ENCODE measurements at places on chromosomes 12 and 14.
A peak's percentile ranks its signal among the peaks of the same experiment; 100 is the strongest.

GRCh38 chr12:49264466-49264872 is 413 bp upstream of the TUBA1C start:
- peak; percentile 25 for DNase-seq

DNA sequence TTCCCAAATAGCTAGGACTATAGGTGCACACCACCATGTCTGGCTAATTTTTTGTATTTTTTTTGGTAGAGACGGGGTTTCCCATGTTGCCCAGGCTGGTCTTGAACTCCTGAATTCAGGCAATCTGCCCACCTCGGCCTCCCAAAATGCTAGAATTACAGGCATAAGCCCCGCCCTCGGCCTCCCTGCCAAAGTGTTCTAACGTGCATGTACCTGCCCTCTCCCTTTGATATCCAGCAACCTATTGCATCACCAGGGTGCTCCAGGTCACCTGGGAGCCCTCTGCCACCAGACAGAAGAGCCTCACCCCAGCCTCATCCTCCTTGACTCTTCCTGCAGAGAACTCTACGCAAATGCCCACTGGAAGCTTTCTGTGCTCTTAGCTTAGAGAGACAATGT is 2.2 kb upstream of the EML1 start:
- DNase-seq: no peak

GRCh38 chr12:55673638-55674037 is 34.1 kb downstream of the ITGA7 start:
- no peak for DNase-seq

DNA sequence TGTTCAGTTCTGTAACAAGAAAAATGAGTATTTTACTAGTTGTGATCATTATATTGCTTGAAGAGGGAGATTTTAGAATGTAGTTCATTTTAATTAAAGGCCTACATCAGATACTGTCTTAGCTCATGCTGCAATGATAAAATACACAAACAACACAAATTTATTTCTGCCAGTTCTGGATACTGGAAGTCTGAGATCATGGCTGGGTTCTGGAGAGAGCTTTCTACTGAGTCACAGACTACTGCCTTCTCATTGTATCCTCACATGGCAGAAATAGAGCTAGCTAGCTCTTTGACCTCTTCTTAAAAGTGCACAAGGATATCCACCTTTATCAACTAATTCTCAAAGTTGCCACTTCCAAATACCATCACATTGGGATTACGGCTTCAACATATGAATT is 53.8 kb downstream of the MIS18BP1 start:
- peak; percentile 58 for DNase-seq

GRCh38 chr12:130975116-130975515 is 21.4 kb downstream of the ADGRD1 start:
- DNase-seq: no peak

DNA sequence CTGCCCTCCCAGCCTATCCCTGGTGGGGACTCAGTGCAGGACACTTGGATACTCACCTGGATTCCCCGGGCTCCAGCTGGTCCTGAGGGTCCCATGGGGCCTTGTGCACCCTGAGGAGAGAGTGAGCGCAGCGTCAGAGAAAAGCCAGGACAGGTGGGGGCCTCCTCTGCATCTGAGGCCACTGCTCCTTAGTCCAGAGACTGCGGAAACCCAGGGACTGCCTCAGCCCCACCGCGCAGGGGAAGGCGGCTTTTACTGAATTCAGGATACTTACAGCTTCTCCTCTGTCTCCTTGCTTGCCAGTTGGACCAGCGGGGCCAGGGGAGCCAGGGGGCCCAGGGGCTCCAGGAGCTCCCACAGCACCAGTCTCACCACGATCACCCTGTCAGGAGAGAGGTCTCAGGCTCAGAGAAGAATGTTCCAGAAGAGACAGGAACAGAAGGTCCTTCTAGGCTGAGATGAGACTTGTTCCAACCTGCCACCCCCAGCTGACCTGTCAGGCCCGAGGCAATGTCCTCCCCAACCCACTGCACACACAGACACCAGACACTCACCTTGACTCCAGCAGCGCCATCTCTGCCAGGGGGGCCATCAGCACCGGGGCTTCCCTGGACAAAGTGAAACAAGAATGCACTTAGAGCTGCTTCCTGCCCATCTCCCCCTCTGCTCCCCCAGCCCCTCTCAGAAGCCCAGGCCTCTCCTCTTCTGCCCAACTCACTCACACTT is 13.8 kb downstream of the TMEM106C start:
- no peak for DNase-seq

DNA sequence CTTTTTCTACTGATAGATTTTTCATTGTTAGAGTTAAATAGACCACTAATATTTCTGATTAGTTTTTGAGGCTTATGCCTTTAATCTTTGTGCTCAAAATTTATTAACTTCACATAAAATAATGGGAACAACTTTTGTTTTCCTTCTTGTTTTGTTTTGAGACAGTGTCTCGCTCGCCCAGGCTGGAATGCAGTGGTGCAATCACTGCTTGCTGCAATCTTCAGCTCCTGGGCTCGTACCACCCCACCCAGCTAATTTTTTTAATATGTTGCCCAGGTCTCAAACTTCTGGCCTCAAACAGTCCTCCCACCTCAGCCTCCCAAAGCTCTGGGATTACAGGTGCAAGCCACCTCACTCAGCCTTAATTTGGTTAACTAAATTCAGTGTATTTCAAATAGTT is 16.8 kb downstream of the SCFD1 start:
- DNase-seq: no peak

- no peak for DNase-seq
Measured at GRCh38 chr14:38710881-38711280, 392.2 kb downstream of the SEC23A start.

DNA sequence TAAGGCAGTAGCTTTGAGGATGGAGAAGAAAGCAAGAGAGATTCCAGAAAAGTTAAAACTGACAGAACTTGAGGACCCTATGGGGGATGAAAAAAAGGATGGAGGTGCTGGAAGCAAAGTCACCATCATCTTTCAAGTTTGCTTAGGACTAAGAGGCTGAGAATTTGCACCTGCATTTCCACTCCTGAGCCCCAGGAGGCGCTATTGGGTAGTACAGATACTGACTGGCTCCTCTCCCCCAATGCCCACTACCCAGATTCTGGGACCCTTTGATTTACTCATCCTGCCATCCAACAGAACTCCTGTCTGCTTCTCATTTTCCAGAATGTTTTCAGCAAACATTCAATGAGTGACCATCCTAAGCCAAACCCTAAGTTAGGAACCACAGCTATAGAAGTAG is 34.0 kb upstream of the CMKLR1 start:
- DNase-seq: no peak

DNA sequence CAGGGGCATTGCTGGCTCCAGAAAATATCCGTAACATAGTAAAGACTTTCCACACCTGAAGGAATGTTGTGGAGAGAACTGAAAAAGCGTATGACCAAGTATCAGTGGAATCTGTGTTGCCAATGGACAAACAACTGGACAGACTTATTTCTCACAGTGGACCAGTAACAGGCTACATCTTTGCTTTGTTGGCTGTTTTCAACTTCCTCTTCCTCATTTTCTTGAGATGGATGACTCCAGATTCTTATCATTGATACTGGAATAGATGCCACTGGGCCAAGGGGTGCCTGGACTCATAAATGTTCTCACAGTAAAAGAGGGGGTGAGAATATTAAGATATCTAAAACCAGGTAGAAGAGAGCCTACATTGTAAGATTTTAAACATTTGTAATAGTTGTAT is 6.4 kb downstream of the GAS2L3 start:
- no peak for DNase-seq

Measured in HCEC 1CT (cell line).